Stimulated activated naive CD4-positive, alpha-beta T cell treated with Interleukin-2 at 50 U/mL for 16 hours (primary cell): ENCODE measurements at places on chromosomes 13 and 19.
A peak's percentile ranks its signal among the peaks of the same experiment; 100 is the strongest.

DNA sequence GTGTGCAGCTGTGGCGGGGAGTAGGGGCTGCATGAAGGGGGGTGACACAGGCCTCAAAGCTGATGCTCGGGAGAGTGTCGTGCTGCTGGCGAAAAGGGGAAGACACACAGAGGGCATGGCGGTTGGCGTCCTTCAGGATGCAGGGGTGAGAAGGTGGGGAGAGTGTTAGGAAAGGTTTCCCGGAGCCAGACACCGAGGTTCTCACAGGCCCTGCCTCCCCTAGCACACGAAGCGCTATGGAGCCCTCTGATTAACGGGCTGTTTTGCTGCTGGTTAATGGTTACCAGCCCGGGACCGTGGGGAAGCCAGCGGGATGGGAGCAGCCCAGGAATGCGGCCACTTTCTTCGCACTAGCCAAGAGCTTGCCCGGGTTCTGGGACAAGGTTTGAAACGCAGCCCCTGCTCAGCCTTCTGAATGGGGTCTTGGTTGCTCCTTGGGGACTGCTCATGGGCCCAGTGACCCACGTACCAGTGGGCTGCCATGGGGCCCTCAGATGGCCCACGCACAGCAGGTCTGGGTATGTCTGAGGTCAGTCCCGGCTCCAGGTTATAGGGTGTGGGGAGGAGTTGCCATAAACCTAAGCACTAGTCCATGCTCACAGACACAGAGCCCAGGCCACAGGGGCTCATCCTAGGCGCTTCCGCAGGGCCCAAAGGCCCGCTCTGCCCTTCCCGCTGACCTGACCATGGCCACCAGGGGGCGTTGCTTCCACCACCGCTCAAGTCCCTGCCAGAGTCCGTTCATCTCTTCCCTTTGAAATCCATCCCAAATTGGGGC is 31.3 kb upstream of the ISYNA1 start:
- DNase-seq = peak; percentile 58

DNA sequence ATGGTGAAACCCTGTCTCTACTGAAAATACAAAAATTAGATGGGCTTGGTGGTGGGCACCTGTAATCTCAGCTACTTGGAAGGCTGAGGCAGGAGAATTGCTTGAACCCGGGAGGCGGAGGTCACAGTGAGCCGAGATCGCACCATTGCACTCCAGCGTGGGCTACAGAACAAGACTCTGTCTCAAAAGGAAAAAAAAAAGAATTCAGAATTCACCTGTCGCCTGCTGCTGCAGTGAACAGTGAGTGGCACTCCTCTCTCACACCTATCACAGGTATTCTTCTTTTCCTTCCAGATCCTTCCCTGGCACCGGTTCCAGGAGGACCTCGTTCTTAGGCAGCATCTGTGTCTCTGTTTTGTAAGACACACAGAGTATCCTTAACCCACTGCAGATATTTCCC is 5.8 kb upstream of the MVB12A start:
- DNase-seq = no peak

- DNase-seq = no peak
Observed at GRCh38 chr19:45600340-45600885, 1.6 kb downstream of the GPR4 start.

- DNase-seq = no peak
Observed at GRCh38 chr13:105543742-105544141, 991.7 kb downstream of the EFNB2 start.

DNA sequence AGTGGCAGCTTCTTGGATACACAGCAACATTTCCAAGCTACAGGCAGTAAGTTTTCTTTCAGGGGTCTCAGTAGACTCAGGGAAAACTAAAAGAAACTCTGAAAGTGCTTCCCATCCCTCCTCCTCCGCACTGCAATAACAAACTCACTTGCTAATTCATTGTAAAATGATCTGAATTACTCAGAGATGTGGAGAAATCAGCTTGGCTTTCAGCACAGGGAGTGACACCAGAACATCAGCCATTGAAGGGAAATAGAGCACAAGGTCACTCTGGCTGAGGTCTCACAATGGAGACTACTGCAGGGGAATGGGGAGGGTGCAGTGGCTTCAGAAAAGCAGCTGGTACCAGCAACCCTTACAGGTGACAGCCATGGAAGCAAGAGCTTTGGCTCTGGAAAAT is 137.3 kb upstream of the SERP2 start:
- DNase-seq = no peak

DNA sequence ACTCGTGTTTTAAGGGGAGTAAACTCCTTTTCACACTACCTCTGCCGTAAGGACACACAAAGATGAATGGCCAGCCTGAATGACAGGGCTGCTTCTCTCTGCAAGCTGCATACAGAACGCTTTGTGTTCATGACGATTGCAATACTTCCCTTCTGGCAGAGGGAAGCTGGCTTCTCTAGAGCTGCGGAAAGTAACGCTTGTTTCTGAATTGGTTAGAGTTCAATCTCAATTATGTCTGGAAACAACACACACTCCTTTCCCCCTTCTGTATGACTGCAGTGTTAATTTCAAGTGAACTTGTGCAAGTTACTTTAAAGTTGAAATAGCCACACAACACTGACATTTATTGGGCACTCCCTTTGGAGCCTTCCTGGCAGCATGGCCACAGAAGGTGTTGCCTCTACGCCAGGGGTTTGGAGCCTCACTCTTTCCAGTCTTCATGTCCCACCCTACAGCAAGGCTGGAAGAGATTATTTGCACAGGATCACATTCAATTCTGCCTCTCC is 242.6 kb downstream of the NDFIP2 start:
- DNase-seq = no peak

- DNase-seq = no peak
Observed at GRCh38 chr13:77338961-77339401, 12.1 kb upstream of the MYCBP2 start.
